ENCODE measurements at places on chromosomes 1 and 21.

DNA sequence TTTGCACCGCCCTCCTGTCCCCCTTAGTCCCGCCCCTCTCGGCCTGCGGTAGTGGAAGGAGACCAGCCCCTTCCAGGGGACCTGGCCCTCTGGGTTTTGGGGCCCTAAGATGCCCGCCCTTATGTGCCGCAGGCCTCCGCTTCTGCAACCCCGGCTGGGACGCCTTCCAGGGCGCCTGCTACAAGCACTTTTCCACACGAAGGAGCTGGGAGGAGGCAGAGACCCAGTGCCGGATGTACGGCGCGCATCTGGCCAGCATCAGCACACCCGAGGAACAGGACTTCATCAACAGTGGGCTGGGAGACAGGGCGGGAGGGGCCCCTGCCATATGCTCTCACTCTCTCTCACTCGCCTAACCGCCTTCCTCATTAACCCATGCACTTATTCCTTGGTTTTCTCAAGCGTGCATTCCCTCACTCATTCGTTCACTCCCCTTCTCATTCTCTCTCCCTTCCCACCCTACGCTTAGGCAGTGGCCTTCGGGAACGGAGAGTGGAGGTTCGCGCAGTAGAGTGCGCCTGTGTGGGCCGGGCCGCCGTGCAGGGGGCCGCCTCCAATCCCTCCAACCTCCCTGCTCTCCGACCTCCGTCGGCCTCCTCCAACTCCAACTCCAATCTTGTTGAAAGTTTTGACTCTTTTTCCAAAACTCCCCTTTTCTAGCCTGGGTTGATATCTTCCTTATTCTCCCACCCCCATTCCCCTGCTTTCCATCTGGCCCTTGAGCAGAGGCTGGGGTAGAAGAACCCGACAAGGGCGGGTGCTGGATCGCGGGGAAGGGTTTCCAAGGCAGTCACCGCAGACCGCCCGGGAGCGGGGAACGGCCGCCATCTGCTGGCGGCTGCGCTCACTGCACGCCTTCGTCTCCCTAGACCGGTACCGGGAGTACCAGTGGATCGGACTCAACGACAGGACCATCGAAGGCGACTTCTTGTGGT lies 15.2 kb downstream of the BCAN start:
- DNase-seq, result peak; percentile 38

DNA sequence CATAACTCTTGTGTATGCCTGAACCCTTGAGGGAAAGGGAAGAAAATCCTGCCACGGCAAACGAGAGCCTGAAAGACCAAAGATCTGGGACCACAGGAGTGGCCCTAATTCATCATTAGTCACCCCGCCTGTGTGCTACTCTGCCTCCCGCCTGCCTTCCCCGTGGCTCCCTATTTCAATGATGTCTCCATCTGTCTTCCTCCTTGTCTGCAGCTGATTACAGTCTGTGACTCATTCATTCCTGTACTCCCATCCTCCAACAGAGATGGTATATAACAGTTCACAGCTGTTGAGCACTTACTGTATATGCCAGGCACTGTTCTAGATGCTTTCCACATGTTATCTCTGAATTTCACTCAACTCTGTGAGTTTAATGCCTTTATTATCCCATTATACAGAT lies 96.6 kb downstream of the SEC16B start:
- DNase-seq, result no peak

DNA sequence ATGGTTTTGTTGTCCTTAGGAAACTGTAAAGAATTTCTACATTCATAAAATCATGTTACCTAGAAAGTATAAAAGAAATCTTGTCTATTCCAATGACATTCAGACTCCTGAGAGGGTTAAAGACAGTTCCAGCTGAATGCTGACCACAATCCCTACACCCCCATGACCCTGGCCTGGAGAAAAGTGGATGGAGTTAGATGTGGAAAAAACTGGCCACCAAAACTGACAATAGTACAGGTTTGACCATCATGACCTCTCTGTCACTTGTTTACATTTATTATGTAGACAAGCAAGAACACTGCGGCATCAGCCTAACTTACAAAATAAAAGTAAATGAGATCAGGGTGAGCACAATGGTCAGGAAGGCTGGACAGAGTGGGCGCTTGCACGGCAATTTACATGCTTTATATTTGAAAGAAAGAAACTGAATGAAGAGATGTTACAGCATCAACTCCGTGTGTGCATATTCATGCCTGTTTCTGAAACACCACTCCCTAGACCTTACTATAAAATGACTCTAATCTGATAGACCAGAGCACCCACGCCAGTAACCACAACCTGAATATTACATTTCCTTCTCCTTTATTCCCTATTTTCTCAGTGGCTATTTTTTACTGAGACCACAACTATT lies 116.0 kb downstream of the ESRRG start:
- no peak for DNase-seq

GRCh38 chr1:27660300-27660835 lies 11.6 kb downstream of the IFI6 start:
- no peak for DNase-seq

GRCh38 chr1:68280286-68280685 lies 48.0 kb upstream of the WLS start:
- no peak for DNase-seq

- DNase-seq, result no peak
Measured at GRCh38 chr1:204641936-204642335, 43.6 kb downstream of the LRRN2 start.

DNA sequence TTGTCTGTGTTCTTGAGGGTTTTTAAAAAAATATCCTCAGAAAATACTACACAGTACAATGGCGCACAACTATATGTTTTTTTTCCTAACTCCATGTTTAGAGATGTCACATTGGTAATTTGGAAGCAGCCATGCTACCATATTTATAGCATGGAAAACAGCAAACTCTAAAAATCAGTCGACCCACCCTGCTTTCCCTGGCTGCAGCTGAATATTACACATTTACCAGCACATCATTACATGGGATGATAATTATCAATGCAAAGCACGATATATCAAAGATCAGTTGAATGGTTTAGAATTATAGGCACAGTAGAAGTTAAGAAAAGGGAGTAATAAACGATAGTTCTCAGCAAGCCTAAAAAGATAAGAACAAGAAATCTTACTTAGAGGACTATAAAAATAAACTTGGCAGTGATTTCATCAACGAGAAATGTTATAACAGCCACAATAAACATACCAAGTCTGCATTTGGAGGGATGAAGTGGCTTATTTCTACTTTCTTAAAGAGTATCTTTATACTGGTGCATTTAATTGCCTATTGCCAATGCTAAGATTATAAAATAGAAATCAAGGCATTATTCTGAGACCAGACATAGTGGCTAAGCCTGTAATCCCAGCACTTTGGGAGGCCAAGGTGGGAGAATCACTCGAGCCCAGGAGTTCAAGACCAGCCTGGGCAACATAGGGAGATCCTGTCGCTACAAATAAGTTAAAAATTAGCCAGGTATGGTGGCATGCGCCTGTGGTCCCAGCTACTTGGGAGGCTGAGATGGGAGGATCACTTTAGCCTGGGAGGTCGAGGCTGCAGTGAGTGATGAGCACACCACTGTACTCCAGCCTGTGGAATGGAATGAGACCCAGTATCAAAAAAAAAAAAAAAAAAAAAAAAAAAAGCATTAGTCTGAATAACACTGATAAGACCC lies 43.4 kb downstream of the WDR64 start:
- peak; percentile 11 for DNase-seq

DNA sequence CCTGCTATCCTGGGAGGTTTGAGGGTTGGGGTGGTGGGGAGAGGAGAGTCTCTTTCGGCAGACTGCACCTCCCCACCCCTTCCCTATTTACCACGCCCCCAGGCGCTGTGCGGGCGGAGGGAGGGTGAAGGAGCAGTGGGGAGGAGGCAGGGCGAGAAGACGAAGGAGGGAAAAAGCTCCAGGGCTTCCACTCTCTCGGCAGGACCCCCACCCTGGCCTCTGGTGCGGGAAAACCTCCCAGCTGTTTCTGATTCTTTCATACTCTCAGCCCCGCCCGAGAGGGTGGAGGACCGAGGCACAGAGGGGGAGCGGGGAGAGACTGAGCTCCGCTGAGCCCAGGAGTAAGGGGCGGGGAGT lies 866 bp upstream of the WNT2B start:
- DNase-seq, result no peak

DNA sequence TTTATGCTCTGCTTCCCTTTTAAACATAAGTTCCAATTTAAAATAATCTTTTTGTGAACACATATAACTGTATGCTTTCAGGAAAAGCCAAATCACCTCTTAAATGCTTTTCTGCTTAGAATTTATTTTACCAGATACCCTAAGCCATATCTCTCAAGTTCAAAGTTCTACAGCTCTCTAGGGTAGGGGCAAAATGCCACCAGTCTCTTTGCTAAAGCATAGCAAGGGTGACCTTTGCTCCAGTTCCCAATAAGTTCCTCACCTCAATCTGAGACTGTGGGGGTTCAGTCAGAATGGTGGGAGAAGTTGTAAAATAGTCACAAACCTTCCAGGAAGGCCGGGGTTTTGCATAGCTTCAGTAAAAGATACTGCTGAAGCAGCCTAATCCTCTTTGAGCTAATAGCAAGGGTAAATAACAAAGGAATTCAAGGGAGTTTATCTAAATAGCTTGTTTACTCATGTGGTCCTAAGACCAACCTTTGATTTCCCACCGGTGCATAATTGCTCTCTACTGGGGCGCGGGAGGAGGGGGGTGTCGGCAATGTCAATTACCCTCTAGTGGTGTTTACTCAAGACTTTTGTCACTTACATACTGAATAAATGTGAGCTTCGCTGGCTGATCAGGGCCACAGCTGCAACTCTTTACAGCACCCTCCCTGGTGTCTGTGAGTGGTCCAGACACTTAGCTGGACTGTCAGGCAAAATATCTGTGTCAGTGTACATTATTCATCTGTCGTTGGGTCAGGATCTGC lies 1376.2 kb downstream of the NCAM2 start:
- DNase-seq, result no peak

- DNase-seq, result peak; percentile 26
Measured at GRCh38 chr1:85200463-85201339, at the start of gene SYDE2. TSS of gene SYDE2 (minus strand) at chr1:85201016. CDS start at chr1:85200996, 20 bp downstream.

- DNase-seq, result no peak
Measured at GRCh38 chr1:30188999-30189398, 534.4 kb downstream of the MATN1 start.

DNA sequence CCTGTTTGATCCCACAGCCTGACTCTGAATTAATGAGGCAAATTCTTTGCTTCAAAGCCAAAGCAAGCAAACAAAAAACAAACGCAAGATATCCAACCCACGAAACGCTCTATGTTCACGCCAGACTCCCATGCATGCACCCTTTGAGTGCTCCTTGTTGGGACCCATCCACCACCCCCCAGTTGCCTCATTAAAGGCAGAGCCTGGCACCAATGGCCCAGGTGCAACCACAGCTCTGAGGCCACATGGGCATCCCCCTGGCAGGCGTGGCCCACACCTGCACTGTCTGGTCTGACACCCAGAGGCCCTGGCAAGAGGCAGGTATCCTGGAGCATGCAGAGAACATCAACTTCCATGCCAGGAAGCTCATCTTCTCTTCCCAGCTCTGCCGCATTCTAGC lies 1.1 kb upstream of the PADI4 start:
- no peak for DNase-seq

GRCh38 chr1:216535059-216535458 lies 111.8 kb upstream of the USH2A start:
- no peak for DNase-seq

GRCh38 chr1:196856053-196856452 lies 31.8 kb upstream of the CFHR4 start:
- no peak for DNase-seq

All from H4 (cell line).